ENCODE measurements at places on chromosomes 16 and 17. TPM values are rescaled to one million over a fixed set of nuclear protein-coding genes. Genes with fewer than 3 reads are reported as not detected.

DNA sequence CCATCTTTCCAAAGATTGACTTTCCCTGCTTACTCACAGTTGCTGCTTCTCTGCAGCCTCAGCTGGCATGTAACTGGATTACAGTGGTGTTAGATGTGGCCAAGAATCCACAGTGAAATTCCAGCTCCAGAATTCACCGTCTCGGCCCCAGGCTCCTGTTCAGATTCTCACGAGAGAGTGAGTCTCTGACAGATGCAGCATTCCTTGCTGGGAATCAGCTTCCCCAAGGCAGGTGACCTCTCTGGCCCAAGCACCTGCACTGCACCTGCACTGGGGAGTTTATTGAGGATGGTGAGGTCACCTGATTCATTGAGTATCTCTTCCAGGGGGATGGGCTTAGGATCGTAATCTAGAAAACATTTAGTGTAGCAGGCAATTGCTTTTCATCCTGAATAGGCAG, 600.5 kb upstream of the RBFOX1 start:
- no peak for DNase-seq

- DNase-seq: no peak
Observed at GRCh38 chr16:28205117-28205899, 6.5 kb downstream of the XPO6 start.

The SNRNP25 gene
- 40.9 TPM for total RNA-seq

GRCh38 chr17:21171309-21171922, 42.5 kb downstream of the TMEM11 start:
- no peak for DNase-seq

- DNase-seq: no peak
Observed at GRCh38 chr17:58991718-58992331, 114.9 kb downstream of the TRIM37 start.

GRCh38 chr17:30234296-30234695, 1.2 kb downstream of the SLC6A4 start:
- no peak for DNase-seq
